ENCODE measurements at places on chromosomes 5 and 9.

DNA sequence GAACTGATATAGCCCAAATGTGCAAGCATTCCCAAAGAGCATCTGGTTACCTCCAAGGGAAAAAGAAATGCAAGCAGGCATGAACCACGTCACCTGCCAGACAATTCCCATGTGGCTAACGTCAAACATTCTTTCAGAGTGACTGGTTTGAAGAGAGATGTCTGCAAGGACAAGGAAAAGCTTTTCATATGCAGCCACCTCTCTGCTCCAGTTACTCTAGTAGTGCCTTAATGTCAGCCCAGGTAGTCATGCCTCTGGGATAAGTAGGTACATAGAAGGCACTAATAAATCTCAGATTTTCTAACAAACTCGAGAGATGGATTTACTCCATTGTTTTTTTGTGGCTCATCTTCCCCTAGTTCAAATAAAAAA is 96.8 kb upstream of the IFNK start:
- no peak for DNase-seq

DNA sequence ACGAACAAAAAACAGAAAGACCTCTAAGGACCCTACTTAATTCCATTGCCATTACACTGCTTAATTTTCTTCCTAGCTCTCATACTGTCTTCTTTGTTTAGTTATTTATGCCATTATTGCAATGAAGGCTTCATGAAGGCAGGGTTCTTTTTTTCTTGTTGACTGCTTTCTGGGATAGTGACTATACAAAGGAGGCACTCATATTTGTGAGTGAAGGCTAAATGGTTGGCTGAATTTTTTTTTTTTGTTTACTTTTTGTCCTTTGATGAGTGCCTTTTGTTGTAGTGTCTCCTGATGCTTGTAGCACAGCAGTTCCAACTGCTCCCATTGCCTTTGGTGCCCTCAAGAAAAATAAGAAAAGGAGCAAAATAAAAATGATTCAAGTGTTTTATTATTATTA is 17.8 kb downstream of the CTNNA1 start:
- no peak for DNase-seq

DNA sequence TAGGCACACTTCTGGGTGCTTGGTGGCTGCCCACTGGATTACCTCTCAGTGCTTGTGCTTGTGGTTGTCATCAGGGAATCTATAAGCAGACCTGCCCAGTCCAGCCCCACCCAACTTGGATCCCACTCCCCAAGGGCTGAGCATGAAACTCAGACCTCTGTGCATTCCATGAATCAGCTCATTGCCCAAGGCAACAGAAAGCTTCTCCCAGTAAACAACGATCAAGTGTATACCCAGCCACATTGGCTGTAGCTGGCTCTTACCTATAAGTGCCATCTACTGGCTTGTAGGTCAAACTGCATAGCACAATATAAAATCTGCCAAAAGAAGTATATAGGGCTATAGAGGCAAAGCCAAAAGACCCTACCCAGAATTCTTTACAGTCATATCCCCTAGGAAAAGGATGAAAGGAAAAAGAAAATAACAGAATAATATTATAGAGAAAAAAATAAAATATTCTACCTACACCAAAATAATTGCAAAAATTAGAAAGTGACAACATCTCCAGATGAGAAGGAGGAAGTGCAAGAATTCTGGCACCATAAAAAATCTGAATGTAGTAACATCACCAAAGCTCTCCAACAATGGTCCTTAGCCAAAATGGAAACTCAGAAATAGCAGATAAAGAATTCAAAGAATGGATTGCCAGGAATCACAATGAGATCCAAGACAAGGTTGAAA is 321.0 kb upstream of the TRPC7 start:
- DNase-seq, result no peak

DNA sequence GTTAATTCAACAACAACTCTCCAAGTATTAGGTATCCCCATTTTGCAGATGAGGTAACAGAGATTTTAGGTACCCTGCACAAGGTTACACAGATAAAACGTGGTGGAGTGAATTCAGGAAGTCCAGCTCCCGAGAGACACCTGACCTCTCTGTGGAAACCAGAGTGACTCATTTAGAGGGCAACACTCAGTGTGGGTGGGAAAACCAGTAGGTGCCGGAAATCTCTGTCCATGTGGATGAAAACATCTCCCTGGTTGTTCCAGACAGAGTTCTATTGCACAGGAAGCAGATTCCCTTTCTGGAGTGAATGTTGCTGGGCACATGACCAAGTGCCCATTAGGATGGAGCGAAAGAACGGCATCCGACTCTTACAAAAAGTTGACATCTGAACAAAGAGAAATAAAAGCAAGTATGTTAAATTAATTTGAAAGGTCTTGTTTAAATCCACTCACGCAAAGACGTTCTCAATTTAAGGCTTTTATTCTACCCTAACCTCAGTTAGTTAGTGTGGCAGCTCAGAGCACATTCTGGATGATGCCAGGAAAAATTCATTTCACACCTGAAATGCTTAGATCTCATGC is 391.9 kb upstream of the WWC1 start:
- no peak for DNase-seq

DNA sequence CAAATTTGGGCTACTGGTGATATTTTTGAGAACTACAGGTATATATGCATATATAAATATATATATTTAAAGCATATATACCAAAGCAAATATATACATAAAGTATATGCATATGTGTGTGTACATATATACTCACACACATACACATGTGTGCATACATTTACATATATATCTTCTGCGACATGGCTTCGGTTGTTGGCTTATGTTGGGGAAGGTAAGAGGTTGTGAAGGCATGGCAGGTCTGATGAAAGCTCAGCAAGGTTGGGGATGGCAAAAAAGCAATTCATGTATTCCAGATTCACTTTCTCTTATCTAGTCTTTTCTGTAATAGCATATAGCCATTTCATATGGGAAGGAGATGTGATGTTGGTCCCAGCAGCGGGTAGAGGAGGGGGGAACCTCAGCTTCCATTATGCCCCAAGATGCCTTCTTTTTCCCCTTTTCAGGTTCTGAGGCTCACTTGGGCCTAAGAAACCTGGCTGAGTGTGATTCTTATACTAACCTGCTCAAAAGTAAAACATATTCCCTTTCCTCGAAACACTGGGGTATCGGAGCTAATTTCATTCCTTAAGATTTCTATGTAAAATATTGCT is 201.7 kb downstream of the MEF2C start:
- no peak for DNase-seq

DNA sequence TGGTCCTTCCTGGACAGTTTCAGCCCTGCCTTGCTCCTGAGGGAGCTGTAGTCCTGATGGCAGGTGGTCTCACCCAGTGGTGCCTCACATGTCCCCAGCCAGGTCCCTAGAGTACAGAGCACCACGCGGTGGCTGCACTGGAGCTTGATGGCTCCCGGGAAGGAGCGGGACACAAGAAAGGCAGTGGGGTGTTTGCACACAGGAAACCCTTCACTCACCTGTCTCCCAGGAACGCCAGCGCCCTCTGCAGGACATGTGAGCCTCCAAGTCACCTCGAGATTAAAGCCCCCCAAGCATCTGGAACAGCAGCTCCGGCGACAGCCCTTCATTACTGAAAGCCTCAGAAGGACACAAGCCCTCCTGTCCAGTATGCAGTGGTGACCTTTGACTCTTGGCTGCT is 19.9 kb upstream of the TMEM250 start:
- peak; percentile 72 for DNase-seq

DNA sequence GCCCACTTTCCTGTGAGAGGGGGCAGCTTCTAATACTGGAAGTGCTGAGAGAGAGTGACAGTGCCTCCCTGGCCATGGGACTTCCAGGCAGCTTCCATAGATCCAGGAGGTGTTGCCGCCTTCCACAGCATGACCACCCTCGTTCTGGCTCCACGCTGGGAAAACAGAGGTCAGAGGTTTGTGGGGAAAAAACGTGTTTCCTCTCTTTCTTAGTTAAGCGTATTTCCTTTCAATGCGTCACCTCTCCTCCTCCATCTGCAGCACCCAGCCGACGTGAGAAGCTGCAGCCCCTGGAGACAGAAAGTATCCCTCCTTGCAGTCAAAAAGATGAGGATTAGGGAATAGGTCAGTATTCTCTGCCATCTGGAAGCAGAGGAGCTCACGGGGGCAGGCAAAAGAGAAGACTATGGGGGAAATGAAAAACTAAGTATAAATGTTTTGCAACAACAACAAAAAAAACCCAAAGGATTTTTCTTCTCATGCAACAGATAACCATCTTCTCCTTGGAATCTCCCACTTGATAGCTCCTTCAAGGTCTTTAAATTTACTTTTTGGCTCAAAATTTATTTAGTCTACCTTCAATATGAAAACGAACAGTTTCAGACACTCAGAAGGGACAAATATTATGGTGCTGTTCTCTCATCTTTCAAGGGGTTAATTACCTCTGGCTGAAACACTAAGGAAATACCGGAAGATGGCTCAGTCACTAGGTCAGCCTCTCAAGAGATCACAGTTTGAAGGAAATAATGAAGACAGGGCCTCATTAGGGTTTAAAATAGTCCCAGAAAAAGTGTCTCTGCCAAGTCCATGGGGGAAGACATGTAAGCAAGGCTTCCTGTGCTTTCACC is 38.0 kb downstream of the MTMR12 start:
- DNase-seq, result no peak

GRCh38 chr9:93357649-93358048 is 93.8 kb upstream of the FAM120A start:
- DNase-seq, result no peak

DNA sequence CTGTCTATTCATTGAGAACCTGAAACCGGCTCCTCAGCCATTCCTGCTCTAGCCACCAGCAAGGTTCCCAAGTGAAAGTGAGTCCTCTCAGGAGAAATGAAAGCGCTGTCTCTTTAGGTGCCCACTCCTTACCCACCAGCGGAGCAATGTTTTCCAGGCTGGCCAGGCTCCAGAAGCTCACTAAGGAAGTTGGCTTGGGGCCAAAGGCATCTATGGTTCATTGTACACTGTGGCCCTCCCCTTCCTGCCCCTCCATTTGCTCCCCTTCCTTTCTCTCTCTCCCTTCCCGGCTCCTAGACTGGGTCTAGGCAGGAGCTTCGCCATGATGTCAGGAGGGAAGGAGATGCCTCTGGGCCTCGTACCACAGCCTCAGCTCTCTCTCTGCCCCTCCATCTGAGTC is 1.1 kb upstream of the GABRP start:
- DNase-seq, result peak; percentile 85

GRCh38 chr5:126972062-126972895 is 58.1 kb downstream of the MARCHF3 start:
- DNase-seq, result no peak

- DNase-seq, result no peak
Measured at GRCh38 chr5:116130471-116130870, 45.6 kb downstream of the COMMD10 start.

DNA sequence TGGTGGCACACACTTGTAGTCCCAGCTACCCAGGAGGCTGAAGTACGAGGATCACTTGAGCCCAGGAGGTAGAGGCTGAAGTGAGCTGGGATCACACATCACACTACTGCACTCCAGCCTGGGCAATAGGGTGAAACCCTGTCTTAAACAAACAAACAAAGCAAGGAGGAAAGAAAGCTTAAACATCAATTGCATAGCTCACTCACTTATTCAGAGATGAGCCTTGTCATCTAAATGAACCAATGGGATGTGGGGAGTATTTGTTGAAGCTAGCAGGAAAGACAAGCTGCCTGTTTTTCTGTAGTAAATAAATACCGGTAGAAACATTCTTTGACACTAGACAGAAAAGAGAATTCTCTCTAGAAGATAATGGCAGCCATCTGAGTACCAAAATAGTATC is 161.0 kb upstream of the SLC12A2 start:
- no peak for DNase-seq

DNA sequence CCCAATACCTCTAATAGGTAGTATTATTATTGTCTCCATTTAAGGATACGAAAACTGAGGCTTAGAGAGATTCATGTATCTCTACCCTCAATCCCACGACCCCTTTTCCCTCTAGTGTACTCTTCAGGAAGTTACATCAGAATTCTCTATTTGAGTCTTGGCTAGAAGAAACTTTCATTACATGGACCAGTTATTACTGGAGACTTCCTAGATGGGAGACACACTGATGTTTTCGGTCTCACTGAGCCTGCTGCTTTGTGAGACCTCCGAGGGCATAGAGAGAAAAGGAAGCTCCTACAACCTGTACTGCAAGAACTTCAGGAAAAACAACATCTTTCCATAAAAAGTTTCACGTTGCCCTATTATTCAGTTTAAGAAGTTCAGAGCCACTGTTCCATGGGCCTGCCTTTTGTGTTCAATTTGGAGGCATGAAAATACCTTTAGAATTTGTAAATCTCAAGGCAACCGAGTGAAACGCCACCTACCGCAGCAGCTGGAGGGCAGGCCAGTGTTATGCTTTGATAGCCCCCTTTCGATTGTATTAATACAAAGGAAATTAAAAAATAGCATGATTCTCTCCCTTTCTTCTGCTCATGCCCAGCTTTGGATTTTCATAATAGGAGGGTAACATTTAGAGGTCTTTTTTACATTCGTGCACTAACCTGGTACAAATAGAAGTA is 223.3 kb downstream of the EBF1 start:
- no peak for DNase-seq

DNA sequence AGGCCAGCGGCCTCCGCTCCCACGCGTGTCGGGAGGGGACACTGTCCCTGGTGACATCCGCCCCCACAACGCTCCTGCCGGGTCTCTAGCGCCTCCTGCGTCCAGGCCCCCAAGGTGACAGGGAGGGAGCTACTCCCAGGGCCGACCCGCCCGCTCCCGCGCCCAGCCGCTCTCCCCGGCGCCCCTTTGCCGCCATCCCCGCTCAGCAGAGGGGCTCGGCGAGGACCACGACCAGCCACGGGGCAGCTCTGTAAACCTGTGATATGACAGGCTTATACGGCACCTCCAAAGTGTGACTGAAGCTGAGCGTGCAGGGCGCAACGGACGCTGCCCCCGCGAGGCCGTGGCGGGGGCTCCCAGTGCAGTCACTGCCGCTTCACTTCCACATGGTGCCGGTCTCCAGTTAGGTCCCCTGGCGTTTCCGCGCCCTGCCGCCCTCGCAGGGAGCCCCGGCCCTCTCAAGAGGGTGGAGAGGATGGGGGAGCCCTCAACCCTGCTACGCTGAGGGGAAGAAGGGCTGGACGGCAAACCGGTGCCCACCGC is 978 bp upstream of the ADCY2 start:
- DNase-seq, result no peak

DNA sequence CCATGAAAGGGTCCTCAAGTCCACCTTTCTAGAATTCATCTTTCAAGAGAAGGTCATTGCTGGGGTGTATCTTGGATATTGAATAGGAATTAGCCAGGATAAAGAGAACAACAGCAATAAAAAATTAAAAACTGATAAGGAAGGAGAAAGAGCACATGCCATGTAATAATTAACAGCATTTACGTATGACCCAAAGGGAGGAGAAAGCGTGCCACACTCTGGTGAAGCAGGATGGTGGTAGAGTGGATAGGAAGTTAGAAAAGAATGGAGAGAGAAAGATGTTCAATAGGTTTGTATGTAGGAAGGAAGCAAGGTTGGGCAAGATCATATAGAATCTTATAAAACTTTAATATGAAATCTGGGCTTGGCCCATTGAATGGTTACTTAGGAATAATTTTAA is 751.5 kb downstream of the MAT2B start:
- no peak for DNase-seq

- DNase-seq, result no peak
Measured at GRCh38 chr9:120475341-120475740, 104.6 kb downstream of the CDK5RAP2 start.

All from NCI-H2081 (cell line).